ENCODE measurements at places on chromosomes 1 and 21. TPM values are rescaled to one million over a fixed set of nuclear protein-coding genes. Genes with fewer than 3 reads are reported as not detected.

DNA sequence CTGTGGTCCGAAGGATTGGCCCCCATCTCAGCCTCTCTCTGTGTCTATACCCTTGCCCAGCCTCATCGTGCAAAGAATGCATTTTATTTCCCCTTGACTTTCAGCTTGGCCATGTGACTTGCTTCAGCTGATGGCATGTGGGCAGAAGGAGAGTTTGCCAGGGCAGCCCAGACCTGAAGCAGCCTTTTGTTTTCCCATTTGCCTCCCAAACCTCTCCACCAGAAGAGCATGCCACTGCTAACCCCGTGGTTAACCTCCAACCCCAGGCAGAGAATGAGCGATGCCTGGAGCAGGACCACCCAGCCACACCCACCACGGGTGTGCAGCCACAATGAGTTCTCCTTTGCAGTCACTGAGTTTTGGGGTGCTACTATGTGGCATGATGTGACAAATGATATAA, 136.4 kb downstream of the SETD4 start:
- DNase-seq, result no peak

- peak; percentile 74 for DNase-seq
These were observed 185.8 kb downstream of the PCP4 start for GRCh38 chr21:40053007-40053406.

DNA sequence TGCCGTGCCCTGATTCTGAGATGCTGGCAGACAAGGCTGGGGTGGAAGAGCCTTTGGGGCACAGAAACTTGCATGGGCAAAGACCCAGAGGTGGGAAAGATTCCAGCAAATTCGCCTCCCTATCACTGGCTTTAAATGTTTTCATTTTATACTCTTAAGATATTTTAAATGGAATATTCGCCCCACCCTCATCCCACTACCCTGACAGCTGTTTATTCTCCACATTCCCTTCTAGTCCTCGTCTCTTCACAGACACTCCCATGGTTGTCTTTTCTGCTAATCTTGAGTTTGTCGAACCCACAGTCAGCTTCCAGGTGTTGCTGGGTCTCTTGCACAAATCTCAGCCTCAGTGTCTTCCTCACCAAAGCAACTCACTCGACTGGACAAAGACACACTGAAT, 245.0 kb downstream of the KAZN start:
- DNase-seq, result no peak

DNA sequence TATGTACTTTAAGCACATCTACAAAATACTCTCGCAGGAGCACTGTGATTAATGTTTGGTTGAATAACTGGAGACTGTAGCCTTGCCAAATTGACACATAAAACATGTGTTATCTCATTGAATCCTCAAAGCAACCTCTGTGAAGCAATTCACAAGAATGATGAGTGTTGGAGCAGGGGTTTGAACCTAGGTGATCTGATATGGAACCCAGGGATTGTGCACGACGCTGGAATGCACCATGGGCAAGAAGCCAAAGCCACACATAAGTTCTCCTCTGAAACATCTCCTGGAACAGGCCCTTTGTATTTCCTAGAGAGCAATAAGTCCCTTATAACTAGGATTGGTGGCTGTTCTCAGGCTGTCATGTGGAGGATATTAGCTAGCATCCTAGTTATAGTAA, 124.6 kb upstream of the IVNS1ABP start:
- DNase-seq, result no peak

GRCh38 chr1:246435421-246436041, 71.5 kb downstream of the SMYD3 start:
- DNase-seq, result no peak

- no peak for DNase-seq
These were observed 91.1 kb downstream of the SSBP3 start for GRCh38 chr1:54315099-54315498.

DNA sequence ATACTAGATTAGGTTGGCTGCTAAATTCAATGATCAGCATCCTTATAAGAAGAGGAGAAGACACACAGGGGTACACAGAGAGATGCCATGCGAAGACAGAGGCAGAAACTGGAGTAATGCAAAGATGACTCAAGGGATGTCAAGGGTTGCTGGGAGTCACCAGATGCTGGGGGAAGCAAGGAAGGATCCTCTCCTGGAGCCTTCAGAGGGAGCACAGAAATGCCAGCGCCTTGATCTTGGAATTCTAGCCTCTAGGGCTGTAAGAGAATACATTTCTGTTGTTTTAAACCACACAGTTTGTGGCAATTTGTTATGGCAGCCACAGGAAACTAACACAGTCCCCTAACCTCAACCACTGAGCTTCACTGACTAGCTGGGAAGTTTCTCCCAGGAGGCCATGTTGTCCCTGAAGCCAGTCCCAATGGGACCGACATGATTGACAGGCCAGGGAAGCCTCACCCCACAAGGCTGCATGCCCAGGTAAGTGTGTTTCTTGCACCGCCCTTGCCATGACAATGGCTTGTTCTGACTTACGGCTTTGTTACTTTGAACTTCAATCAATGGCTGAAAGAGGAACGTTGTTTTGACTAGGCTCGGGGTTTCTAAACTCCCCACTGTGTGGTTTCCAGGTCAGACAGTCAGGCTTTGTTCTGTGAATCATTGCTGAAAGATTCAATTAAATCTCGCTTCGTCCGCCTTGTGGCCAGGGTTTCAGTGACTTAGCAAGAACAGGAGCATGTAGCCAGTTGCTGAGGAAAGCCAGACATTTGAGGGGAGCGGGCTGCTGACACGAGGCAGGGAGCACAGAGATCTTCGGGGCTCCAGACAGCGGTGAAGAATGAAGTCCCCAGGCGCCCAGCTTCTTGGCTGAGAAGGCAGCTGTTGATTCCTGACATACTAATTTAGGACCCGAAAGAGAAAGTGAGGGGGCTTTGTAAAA, 62.3 kb downstream of the RUNX1 start:
- no peak for DNase-seq

The PROX1 gene
- 6.2 TPM for total RNA-seq

- no peak for DNase-seq
These were observed 124.9 kb upstream of the PLXNA2 start for GRCh38 chr1:208369045-208369444.

The CLDN17 gene
- total RNA-seq, result not detected

DNA sequence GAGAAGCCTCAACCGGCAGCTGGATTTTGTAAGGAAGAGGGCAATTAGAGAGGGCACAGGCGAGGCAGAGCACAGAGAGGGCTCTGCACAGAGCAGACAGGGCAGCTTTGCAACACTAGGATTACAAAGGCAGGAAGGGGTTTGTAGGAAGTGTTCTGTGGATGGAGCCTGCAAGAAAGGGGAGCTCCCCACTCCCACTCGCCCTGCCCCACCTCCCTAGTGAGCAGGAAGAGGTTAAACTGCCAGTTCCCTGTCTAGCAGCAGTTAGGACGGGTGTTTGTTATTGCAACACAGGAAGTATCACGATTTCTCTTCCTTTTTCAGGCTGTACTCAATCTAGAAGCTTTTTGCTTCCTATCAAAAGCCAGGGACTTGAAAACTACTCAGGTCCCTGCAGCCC, 63.3 kb upstream of the LRRC8D start:
- DNase-seq, result no peak

The UBE2G2 gene
- total RNA-seq, result 46.9 TPM

GRCh38 chr21:31418377-31419001, 74.4 kb upstream of the TIAM1 start:
- DNase-seq, result no peak

DNA sequence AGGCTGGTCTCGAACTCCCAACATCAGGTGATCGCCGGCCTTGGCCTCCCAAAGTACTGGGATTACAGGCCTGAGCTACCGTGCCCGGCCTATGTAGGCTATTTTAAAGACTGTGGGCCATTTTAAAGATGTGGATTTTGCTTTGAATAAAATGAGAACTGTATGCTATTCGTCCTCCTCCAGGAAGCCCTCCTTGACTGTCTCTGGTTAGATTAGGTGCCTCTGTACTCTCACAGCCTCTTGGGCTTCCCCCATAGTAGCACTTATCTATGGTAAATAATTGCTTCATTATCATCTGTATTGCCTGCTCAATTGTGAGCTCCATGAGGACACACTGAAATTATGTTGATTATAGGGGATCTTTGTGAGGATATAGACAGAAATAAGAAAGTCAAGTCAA, 20.5 kb upstream of the ERI3 start:
- DNase-seq, result no peak

- DNase-seq, result no peak
These were observed 109.8 kb downstream of the HMCN1 start for GRCh38 chr1:185843986-185844385.

- DNase-seq, result no peak
These were observed 917 bp downstream of the RAP1A start for GRCh38 chr1:111620441-111620971.

GRCh38 chr1:159973350-159973940, 19.4 kb upstream of the SLAMF9 start:
- DNase-seq, result no peak

The PHTF1 gene
- total RNA-seq, result 13.4 TPM

DNA sequence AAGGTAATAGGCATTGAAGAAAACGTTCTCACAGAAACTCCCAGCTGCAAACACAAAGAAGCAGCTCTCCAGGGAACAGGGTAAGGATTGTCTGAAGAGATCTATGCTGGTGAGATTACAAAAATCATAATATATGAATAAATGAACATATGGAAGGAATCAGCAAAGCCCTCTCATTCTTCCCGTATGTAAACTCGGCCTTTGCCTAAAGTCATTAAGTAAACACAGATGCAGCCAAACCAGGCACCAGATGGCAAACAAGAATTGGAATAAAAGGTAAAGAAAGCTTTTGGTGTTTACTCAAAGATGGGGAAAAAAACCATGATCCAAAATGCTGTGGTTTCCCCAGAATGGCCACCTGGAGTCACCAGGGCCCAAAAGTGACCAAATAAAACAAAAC, 76.6 kb upstream of the HOOK1 start:
- DNase-seq, result no peak

DNA sequence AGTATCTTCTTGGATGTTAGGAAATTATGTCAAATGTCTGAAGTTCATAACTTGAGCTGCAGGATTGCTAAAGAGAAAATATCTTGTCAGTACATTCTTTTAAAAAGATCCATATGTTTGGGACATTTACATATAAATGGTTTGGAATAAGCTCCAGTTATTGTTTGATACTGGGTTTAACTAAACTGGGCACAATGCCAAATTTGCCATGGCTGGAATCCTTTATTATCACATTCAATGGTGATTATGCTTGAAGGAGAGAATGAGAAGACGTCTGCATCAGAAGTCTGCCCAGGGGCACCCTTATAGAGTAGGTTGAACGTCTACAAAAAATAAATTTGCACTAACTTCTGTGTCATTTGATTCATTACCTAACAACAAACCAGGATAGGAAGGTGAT, 652.5 kb downstream of the AMY1C start:
- no peak for DNase-seq

- DNase-seq, result no peak
These were observed 11.5 kb downstream of the CNST start for GRCh38 chr1:246577720-246578106.

The C1orf87 gene
- total RNA-seq, result not detected

The COL11A1 gene
- 0.51 TPM for total RNA-seq

DNA sequence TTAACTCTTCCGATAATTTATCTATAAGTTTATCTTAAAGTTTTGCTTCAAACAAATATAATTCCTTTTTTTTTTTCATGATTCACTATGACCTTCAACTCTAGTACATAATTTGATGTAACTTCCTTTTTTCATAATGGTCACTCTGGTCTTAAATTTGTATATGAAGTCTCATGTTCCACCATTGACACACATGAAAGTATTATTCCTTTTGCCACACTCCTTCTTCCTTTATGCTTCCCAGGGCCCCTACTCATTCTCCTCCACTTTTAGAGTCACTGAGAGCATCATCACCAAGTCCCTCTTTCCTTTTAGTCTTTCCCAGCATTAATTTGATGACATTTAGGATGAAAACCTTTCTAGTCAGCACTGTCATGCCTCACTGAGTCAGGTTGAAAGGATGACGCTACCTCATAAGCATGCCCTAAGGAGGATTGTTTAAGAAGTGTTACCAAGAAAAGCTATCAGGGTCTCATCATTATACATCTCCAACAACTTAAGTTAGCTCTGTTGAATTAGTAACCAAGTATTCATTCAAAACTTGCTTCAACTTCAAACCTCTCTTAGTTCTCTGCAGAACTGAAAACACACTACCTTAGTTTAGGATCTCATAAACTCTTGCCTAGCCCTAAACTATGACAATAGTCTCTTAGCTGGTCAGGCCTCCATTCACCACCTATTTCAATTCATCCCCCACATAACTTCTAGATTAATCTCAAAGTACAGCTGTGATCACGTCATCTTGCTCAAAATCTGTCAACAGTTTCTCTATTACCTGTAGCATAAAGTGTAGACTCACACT, 14.5 kb downstream of the AUNIP start:
- DNase-seq, result no peak

DNA sequence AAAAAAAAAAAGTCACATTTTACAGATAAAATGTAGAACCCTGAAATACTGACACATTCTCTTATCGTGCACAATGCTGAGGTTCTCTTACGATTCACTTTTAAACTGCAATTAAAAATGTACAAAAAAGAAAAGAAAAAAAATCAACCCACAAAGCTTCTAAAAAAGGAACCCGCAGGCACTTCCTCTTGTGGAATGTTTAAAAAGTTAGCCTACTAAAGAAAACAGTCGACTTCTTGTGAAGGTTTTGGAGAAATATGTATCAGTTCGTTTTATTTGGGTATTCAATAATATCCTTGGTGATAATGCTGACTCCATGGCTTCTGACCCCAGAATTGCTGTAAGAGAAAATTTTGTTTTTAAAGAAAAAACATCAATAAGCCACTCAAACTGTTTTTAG, 10.2 kb downstream of the HNRNPU start:
- DNase-seq, result no peak

GRCh38 chr21:46675595-46676280, 40.3 kb downstream of the PRMT2 start:
- no peak for DNase-seq
